ENCODE measurements at places on chromosomes 16 and 17. TPM values are rescaled to one million over a fixed set of nuclear protein-coding genes. Genes with fewer than 3 reads are reported as not detected.

The KRT28 gene
- total RNA-seq = not detected

The ICAM2 gene
- 3.6 TPM for total RNA-seq

The ARHGAP23 gene
- 140 TPM for total RNA-seq

The FBRS gene
- 114 TPM for total RNA-seq
